SW 1271 (cell line): ENCODE measurements at places on chromosomes 6 and 20.

DNA sequence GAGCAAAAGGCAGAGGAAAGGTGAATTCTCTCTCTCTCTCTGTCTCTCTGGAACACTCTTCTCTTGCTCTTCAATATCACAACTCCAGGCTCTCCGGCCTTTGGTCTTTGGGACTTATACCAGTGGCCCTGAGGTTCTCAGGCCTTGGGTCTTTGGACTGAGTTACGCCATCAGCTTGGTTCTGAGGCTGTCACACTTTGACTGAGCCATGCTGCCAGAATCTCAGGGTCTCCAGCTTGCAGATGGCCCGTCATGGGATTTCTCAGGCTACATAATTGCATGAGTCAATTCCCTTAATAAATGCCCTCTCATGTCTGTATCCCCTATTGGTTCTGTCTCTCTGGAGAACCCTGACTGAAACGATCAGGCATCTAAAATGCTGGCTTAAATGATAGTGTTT, 12.9 kb downstream of the BTN2A1 start:
- no peak for DNase-seq

DNA sequence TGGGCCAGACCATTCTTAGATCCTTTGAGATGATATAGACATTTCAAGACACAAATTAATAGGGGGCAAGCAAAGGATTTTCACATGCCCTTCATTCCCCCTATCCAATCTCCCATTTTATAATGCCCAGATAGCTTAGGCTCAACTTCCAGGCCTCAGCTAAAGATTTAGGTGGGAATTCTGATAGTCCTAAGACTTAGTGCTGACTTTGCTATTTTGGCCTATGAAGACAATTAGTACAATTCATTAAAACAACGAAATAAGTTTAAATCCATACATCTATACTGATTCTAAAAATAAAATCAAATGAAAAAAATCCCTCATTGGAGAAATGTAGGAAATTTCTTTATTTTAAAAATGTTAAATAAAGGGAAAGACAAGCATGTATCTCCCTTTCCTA, 259.5 kb downstream of the CBLN4 start:
- no peak for DNase-seq

DNA sequence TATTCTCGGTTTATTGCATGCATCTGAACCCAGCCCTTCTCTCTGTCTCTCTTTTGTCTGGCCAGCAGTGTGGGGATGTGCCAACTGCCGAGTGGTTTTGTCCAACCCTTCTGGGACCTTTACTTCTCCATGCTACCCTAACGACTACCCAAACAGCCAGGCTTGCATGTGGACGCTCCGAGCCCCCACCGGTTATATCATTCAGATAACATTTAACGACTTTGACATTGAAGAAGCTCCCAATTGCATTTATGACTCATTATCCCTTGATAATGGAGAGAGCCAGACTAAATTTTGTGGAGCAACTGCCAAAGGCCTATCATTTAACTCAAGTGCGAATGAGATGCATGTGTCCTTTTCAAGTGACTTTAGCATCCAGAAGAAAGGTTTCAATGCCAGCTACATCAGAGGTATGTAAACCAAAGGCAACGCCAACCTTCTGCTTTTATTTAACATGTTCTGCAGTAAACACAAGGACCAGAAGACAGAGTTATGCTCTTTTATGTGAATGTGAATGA, 65.8 kb downstream of the ADGRG6 start:
- DNase-seq: no peak

DNA sequence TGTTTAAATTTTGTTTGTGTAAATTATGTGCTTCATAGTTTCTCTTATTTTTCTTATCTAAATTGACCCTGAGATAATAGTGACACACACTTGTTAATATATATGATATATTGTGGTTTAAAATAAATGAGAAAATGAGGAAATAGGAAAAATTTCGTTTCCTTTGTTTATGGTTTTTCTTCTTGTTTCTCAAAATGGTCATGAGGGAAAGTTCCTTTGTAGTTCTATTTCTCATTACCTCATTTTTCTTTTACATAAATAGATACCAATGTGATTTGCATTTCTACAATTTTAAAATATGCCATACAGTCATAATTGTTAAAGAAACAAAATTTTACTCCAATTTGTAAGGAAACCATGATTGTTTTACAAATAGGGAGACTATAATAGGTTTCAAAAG, 9.2 kb downstream of the OR2A4 start:
- DNase-seq: no peak

- no peak for DNase-seq
Observed at GRCh38 chr6:125953502-125953875, 3.1 kb upstream of the HINT3 start.

GRCh38 chr6:21278375-21278745, 315.2 kb upstream of the SOX4 start:
- no peak for DNase-seq

- no peak for DNase-seq
Observed at GRCh38 chr6:33316603-33317418, 733 bp downstream of the ZBTB22 start.

DNA sequence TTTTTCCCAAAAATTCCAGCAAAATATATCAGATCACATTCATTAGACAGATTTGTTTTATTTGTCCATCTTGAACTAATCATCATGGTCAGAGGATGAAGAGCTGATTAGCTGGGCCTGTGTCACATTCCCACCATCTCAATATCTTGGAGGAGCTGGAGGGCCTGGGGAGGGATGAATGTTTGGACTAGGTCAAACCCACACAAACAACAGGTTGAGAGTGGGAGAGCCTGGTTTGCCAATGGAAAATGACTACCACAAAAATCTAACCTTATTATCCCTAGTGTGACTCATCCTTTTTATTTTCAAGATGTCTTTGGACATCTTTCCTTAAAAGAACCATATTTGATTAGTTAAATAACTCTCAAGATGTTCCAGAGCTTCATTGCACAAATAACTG, 242.4 kb downstream of the OGFRL1 start:
- DNase-seq: no peak
